PC-3 (cell line): ENCODE measurements at places on chromosomes 16 and 17. TPM values are rescaled to one million over a fixed set of nuclear protein-coding genes. Genes with fewer than 3 reads are reported as not detected.

Gene CA4
- total RNA-seq, result not detected in 2 replicates

Gene TEX14
- 0.12 and 0.29 TPM in 2 replicates for total RNA-seq

Gene CRHR1
- total RNA-seq, result not detected in 2 replicates

Gene CPNE7
- total RNA-seq, result 29.7 and 49.2 TPM in 2 replicates

Gene FN3K
- total RNA-seq, result 8.4 and 14.7 TPM in 2 replicates

Gene TMEM235
- total RNA-seq, result not detected in 2 replicates

Gene MGAT5B
- total RNA-seq, result 4.9 and 10.3 TPM in 2 replicates

Gene PPM1E
- not detected in 2 replicates for total RNA-seq

Gene KRTAP1-5
- total RNA-seq, result 0.51 TPM in 1 of 2 replicates, not detected in the other

Gene CDK5R1
- 1.7 and 3.0 TPM in 2 replicates for total RNA-seq
